ENCODE measurements at places on chromosomes 1 and 21. TPM values are rescaled to one million over a fixed set of nuclear protein-coding genes. Genes with fewer than 3 reads are reported as not detected.

DNA sequence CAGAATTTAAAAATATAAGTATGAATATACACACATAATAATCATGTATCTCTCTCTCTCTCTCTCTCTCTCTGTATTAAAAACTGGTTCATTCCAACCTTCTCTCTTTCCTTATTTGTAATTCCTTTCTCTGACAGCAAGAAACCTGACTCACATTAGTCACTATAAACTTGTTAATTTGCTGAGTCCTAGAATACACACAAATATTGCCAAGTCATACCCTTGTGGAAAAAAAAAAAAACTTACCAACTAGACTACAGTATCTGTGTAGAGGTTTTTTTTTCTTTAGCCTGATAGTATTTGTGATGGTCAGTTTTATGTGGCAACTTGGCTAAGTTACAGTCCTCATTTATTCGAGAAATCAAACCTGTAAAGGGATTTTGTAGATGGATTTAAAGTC, 26.3 kb upstream of the NHLH2 start:
- H3K36me3 ChIP-seq = no peaks in the 10 kb centered on the region
- no peak overlapping the region for H3K27ac ChIP-seq
- H3K27me3 ChIP-seq = no peaks in the 10 kb centered on the region
- H3K4me3 ChIP-seq = no peak overlapping the region
- H3K4me1 ChIP-seq = no peaks in the 10 kb centered on the region

GRCh38 chr1:27864264-27864895, 8.0 kb upstream of the THEMIS2 start:
- H3K27me3 ChIP-seq = no peaks in the 10 kb centered on the region
- peak overlapping the region; percentile 32 for H3K27ac ChIP-seq
- peaks cover 53% of the 10 kb centered on the region for H3K4me1 ChIP-seq
- H3K4me3 ChIP-seq = no peak overlapping the region
- H3K36me3 ChIP-seq = no peaks in the 10 kb centered on the region

DNA sequence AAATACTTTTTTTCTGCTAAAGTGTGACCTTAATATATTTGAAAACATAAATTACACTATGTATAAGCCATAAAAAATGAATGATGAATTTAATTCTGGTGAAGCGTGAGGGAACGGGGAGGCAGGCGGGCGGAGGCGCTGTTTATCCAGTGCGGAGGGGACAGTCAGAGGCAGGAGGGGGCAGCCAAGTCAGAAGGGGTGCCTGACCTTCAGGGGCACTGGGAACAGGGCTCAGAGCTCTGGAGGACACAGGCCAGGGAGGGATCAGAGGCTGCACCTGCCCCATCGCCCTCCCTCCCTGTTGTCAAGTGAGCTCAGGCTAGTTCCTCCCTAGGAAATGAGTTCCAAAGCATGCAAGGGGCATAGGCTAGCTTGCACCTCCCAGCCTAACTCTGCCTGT, 82.0 kb upstream of the CASZ1 start:
- no peaks in the 10 kb centered on the region for H3K4me1 ChIP-seq
- H3K27me3 ChIP-seq = peaks cover 45% of the 10 kb centered on the region
- H3K4me3 ChIP-seq = no peak overlapping the region
- H3K36me3 ChIP-seq = no peaks in the 10 kb centered on the region
- H3K27ac ChIP-seq = no peak overlapping the region

The CYB561D1 gene
- 39.5 TPM for total RNA-seq

- no peaks in the 10 kb centered on the region for H3K27me3 ChIP-seq
- peak overlapping the region; percentile 81 for H3K27ac ChIP-seq
- peak; percentile 66 for DNase-seq
- peak overlapping the region; percentile 90 for H3K4me3 ChIP-seq
Measured at GRCh38 chr1:75723989-75724471, 479 bp upstream of the ACADM start.

- H3K4me3 ChIP-seq = no peak overlapping the region
- no peaks in the 10 kb centered on the region for H3K4me1 ChIP-seq
- H3K27me3 ChIP-seq = peaks cover 30% of the 10 kb centered on the region
- no peak overlapping the region for H3K27ac ChIP-seq
Measured at GRCh38 chr1:175146529-175147213, 45.9 kb downstream of the KIAA0040 start.

DNA sequence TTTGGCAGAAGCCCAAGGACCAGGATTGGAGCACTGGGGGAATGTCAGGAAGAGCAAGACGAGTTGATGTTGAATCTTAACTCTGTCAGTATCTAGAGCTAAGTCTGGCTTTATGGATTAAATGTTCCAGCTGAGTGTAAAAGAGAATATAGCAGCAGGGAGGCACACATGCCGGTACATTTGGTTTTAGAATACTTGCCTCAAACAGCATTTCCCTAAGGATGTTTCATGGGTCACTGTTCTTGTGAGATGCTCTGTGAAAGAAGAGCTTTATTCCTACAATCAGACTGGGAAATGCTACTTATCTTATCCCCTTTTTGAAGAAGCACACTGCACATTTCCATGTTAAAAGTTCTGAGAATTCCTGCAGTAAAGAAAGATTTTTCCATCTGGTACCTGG, 440.3 kb upstream of the B3GALT2 start:
- H3K4me1 ChIP-seq = no peaks in the 10 kb centered on the region
- DNase-seq = no peak
- no peak overlapping the region for H3K27ac ChIP-seq
- no peaks in the 10 kb centered on the region for H3K36me3 ChIP-seq
- no peak overlapping the region for H3K4me3 ChIP-seq

DNA sequence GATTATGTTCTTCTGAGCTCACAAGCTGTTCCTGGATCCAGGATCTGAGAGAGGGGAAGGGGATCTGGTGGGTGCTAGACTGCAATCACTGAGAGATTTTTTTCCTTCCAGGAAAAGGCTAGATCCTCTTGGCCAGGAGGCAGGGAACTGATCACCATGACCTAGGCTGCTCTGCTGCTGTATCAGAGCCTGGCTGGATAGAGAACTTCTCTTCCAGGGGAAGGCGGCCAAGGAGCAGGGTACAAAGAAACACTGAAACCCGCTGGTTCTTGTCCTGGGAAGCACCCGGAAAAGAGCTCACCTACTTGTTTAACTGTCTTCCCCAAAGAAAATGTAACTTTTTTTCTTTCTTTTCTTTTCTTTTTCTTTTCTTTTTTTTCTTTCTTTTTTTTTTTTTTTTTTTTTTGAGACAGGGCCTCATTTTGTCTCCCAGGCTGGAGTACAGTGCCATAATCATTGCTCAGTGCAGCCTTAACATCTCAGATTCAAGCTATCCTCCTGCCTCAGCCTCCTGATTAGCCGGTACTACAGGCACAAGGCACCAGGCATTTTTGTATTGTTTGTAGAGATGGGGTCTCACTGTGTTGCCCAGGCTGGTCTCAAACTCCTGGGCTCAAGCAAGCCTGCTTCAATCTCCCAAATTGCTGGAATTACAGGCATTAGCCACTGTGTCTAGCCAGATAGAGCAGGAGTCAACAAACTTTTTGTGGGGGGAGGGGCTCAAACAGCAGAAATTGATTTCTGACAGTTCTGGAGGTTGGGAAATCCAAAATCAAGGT, 12.4 kb upstream of the RPS6KA1 start:
- H3K4me3 ChIP-seq = no peak overlapping the region
- H3K4me1 ChIP-seq = no peaks in the 10 kb centered on the region
- no peaks in the 10 kb centered on the region for H3K36me3 ChIP-seq
- H3K27me3 ChIP-seq = no peaks in the 10 kb centered on the region
- H3K27ac ChIP-seq = no peak overlapping the region

The SYPL2 gene
- total RNA-seq = not detected

DNA sequence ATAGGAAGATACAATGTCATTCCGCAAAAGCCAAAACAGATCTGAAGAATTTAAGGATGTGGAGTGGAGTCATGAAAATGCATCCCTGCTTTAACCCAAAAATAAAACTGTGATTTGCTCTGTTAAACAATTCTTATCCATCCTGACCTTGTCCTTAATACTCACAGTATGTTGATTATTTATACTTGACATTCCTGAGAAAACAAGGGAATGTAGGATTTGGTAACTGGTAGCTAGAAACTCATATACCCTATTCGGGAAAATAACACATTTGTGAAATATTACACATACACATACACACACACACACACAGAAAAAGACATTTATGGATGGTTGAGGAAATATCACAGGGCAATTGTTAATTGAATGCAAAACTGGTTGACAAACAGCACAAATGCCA, 80.2 kb downstream of the FMN2 start:
- H3K27me3 ChIP-seq = no peaks in the 10 kb centered on the region
- no peak for DNase-seq
- H3K4me1 ChIP-seq = no peaks in the 10 kb centered on the region
- no peak overlapping the region for H3K4me3 ChIP-seq
- no peaks in the 10 kb centered on the region for H3K36me3 ChIP-seq

The DMBX1 gene
- not detected for total RNA-seq

DNA sequence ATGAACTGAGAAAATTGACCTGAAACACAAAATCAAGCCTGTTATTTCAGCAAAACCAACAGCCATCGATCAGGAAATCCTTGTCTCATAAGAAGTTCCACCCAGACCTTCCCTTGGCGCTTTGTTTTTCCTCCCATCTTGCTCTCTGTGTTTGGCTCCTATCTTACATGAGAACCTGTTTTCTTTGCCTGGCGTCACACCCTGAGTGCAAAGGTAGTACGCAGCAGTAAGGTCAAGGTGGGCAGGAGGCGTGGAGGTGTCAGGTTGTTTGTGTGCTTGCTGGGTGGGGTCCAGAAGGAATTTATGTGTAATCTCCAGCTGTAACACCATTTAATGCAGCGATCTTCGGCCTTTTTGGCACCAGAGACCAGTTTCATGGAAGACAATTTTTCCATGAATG, 50.5 kb downstream of the C1orf21 start:
- no peak overlapping the region for H3K27ac ChIP-seq
- no peaks in the 10 kb centered on the region for H3K4me1 ChIP-seq
- DNase-seq = no peak
- peaks cover 3% of the 10 kb centered on the region for H3K27me3 ChIP-seq
- no peaks in the 10 kb centered on the region for H3K36me3 ChIP-seq
- no peak overlapping the region for H3K4me3 ChIP-seq

The LENEP gene
- total RNA-seq = 1.6 TPM

- no peak overlapping the region for H3K4me3 ChIP-seq
- no peak for DNase-seq
- H3K36me3 ChIP-seq = peaks cover 25% of the 10 kb centered on the region
- peaks cover 11% of the 10 kb centered on the region for H3K4me1 ChIP-seq
Measured at GRCh38 chr1:114720492-114720891, 3.9 kb upstream of the NRAS start.

The FYB2 gene
- not detected for total RNA-seq

DNA sequence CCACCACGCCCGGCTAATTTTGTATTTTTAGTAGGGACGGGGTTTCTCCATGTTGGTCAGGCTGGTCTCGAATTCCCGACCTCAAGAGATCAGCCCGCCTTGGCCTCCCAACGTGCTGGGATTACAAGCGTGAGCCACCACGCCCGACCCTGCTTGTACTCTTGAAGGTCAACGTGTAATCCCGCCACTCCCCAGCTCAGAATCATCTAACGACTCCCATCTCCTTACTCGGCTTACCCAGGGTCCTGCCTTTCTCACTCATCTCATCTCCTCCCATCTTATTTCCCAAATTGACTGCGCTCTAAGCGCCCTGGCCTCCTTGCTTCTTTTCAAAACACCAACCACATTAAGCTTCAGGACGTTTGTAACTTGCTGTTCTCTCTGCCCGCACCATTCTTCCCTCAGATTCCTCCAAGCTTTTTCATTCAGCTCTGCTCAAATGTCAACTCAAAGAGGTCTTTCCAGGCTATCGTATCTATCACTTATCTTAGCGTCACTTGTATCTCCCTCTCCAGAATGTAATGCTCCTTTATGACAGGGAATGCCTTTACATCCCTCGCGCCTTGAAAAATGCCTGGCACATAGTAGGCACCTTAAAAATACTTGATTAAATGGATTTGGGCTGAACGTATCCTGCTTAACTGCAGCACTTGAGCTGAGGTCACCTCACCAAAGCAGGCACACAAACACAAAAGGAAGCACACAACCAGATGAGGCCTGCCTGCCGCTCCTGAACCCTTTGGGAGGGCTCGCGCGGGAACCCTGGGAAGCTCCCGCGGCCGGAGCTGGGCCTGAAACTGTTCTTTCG, 1.4 kb upstream of the USP1 start:
- H3K36me3 ChIP-seq = peaks cover 1% of the 10 kb centered on the region
- no peaks in the 10 kb centered on the region for H3K27me3 ChIP-seq
- peaks cover 16% of the 10 kb centered on the region for H3K4me1 ChIP-seq
- no peak for DNase-seq
- peak overlapping the region; percentile 85 for H3K4me3 ChIP-seq

GRCh38 chr1:17892851-17893250, 137.7 kb downstream of the ACTL8 start:
- H3K4me3 ChIP-seq = no peak overlapping the region
- no peaks in the 10 kb centered on the region for H3K36me3 ChIP-seq
- no peaks in the 10 kb centered on the region for H3K27me3 ChIP-seq
- DNase-seq = no peak
- no peak overlapping the region for H3K27ac ChIP-seq

DNA sequence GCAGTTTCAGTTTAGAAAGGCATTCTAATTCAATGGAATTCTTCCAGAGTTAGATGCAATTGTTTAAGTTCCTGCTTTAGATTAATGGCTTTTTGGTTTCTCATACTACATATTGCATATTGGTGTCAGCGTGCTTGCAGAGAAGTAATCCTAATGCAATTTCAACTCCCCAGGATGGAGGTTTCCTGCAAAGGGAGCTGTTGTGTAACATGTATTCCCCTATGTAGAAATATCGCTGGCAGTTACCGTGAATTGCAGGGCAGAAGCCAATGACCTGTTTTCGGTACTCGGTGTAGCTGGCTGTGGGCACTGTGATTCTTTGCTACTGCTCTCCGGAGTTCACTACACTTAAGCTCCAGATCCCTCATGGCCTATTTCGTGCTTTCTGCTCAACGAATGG, 256.1 kb upstream of the PTBP2 start:
- no peak overlapping the region for H3K4me3 ChIP-seq
- no peak for DNase-seq
- H3K27me3 ChIP-seq = no peaks in the 10 kb centered on the region
- H3K36me3 ChIP-seq = no peaks in the 10 kb centered on the region
- no peak overlapping the region for H3K27ac ChIP-seq
- H3K4me1 ChIP-seq = no peaks in the 10 kb centered on the region

DNA sequence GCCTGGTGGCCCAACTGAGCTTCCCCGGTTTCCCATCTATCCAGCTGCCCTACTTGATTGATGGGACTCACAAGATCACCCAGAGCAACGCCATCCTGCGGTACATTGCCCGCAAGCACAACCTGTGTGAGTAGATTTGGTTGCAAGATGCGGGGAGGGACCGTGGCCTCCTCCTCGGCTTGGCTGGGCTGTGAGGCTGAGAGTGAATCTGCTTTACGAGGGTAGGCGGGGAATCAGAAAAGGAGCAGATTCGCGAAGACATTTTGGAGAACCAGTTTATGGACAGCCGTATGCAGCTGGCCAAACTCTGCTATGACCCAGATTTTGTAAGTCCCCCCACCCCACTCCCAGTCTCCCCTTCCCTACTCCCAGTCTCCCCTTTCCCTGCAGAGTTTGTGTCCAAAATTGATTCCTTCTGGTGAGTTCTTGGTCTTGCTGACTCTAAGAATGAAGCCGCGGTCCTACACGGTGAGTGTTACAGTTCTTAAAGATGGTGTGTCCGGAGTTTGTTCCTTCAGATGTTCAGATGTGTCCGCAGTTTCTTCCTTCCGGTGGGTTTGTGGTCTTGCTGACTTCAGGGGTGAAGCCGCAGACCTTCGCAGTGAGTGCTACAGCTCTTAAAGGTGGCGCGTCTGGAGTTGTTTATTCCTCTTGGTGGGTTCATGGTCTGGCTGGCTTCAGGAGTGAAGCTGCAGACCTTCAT, 1.5 kb downstream of the GSTM2 start:
- peaks cover 4% of the 10 kb centered on the region for H3K27me3 ChIP-seq
- H3K4me1 ChIP-seq = peaks cover 6% of the 10 kb centered on the region
- no peak overlapping the region for H3K27ac ChIP-seq
- DNase-seq = no peak

- H3K4me3 ChIP-seq = peak overlapping the region; percentile 39
- no peak for DNase-seq
- no peaks in the 10 kb centered on the region for H3K4me1 ChIP-seq
- no peaks in the 10 kb centered on the region for H3K36me3 ChIP-seq
- H3K27ac ChIP-seq = no peak overlapping the region
- H3K27me3 ChIP-seq = peaks cover 88% of the 10 kb centered on the region
Measured at GRCh38 chr1:32892368-32893197, 6.3 kb downstream of the HPCA start.
